ENCODE measurements at places on chromosomes 2 and 18.

GRCh38 chr2:197268786-197269584, 41.6 kb downstream of the ANKRD44 start:
- DNase-seq: no peak

DNA sequence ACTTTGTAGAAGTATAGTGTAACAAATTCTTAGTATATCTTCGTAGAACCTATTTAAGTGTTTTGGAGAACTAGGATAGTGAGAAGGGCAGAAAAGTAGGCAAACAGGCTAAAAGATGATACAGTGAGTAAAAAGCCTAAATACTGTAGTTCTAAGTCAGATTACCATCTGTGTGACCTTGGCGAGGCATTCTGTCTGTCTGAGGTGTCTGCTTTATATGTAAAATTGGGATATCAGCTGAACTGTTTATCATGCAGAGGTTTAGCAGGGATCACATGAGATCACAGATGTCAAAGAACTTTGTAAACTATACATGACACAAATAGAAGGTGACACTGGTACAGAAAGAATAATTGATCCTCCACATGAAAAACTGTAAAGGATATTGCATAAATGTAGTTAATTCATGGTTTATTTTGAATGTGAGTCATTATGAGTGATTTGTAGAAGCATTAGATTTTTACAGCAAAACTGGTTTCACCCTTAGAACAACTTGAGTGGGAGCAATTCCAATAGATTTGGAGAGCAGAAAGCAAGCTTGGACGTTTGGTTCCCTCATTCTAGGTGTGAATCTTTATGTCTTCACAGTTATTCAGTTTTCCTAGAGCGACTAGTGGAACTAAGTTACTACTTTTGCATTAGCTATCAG, 41.9 kb downstream of the TAF1B start:
- no peak for DNase-seq

GRCh38 chr18:5759194-5759593, 136.1 kb downstream of the TMEM200C start:
- no peak for DNase-seq

- DNase-seq: no peak
Measured at GRCh38 chr2:177673602-177674595, 281.3 kb downstream of the AGPS start.

GRCh38 chr2:65021709-65022108, 32.5 kb downstream of the SLC1A4 start:
- DNase-seq: no peak

DNA sequence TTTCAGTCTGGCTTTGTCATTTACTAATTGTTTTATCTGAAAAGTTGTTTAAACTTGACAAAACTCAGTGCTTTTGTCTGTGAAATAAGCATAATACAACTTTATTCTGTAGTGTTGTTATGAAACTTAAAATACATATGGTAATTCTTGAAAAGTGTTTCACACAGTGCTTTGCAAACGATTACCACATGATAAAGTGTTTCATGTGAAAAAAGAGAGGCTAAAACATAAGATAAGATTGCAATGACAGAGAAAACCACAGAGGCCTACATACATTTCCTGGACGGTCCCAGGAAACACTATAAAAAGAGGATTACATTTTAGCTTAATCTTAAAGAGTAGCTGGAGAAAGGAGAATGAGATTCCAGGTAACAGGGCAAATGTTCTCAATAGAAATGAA, 1934.6 kb upstream of the LRRTM1 start:
- no peak for DNase-seq

DNA sequence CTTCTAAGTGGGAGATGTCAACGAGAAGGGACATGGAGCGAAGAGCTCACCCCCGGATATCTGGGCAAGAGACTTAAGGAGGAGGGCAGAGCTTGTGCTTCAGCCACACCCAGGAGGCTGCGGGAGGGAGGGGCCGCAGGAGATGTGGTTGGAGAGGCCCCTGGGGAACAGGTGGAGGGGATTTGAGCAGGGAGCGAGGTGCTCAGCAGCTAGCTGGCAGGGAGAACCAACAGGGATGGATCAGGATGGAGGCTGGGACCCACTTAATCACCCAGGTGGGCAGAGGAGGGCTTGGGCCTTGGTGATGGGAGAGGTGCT, 78.3 kb downstream of the MBP start:
- no peak for DNase-seq

DNA sequence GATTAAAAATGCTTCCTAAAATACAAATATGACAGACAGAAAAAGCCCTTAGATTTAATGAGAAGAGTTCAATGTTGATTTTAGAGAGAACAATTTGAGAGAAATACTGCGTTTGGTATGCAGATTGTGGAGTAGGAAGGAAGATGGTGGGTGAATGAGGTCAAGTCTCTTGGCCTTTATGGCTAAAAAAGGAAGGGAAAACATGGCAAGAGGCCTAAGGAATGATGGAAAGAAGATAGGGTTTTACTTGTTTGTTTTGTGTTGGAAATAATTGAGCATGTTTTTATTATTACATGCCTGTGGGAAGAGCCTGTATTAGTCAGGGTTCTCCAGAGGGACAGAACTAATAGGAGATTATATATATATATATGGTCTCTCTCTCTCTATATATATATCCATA, 318.1 kb downstream of the TRIB2 start:
- no peak for DNase-seq

GRCh38 chr2:222436040-222436413, 11.7 kb downstream of the SGPP2 start:
- no peak for DNase-seq

DNA sequence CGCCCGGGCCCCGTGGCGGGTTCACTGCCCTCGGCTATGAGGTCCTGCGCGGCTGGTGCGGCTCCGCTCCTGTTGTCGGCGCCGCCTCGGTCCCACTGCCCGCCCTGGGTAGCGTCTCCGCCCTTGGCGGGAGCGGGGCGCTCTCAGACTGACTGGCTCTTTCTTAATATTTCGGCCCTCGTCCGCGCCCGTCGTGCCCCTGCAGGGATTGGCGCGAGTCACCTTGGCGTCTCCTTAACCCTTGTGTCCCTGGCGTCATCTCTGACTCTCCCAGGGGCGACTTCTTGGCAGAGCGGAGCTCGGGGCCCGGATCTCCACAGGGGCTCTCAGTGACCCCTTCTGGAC, 1.3 kb downstream of the PTMA start:
- DNase-seq: no peak

- no peak for DNase-seq
Measured at GRCh38 chr2:145126146-145126545, 606.2 kb upstream of the ZEB2 start.

DNA sequence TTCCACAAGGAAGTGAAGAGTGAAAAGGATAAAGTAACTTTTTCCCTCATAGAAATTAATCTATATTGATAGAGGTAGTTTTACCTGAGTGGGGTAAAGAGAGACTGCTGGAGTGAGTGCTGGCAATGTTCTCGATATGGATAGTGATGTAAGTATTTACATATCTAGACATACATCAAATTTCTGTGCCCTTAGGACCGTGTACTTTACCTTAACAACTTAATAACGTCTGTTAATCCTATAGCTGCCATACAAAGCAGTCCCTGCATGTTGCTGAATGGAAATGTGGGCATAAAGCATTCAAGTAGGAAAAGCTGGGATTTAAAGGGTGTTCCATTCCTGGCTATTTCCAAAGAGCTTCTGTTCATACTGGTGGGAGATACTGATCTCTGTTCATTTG, 162.4 kb upstream of the NOSTRIN start:
- no peak for DNase-seq

- no peak for DNase-seq
Measured at GRCh38 chr2:215439980-215440512, 4.2 kb upstream of the FN1 start.

GRCh38 chr2:33126552-33126951, 179.8 kb downstream of the LTBP1 start:
- DNase-seq: no peak

- DNase-seq: no peak
Measured at GRCh38 chr18:9239720-9240119, 94.9 kb upstream of the TWSG1 start.

GRCh38 chr2:154532763-154533162, 165.7 kb upstream of the KCNJ3 start:
- DNase-seq: no peak

- DNase-seq: no peak
Measured at GRCh38 chr2:113127646-113128570, 510 bp downstream of the IL1RN start.

DNA sequence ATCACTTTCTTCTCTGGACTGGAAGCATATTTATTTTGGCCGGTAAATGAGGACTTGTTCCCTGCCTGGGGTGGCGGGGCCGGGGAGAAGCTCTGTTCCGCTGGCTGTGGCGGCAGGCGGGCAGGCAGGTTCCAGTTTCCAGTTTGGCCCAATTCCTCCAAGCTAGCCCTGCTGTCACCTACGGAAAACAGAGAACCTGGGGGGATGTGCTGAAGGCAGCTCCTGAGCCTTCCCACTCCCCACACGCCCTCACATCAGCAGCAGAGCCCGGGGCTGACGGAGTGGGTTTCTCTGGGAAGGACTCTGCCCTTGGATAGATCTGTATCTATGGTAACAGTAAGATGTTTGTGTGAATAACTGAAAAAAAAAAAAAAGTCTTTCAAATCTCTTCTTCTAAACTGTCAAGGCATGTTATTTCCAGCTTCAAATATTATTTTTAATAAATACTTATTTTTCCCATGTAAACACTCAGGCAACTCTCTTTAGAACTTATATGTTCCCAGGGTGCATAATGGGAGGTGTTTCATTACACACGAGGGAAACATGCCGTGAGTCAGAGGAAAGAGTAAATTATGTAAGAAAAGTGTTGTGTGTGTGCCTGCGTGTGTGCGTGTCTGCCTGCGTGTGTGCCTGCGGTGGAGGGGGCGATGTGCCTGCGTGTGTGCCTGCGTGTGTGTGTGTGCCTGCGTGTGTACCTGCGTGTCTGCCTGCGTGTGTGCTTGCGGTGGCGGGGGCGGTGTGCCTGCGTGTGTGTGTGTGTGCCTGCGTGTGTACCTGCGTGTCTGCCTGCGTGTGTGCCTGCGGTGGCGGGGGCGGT, 116.1 kb upstream of the ZNF516 start:
- DNase-seq: peak; percentile 76

- DNase-seq: no peak
Measured at GRCh38 chr18:22987547-22988189, 54.5 kb downstream of the RBBP8 start.

GRCh38 chr18:63087421-63088230, 231.9 kb downstream of the BCL2 start:
- no peak for DNase-seq

DNA sequence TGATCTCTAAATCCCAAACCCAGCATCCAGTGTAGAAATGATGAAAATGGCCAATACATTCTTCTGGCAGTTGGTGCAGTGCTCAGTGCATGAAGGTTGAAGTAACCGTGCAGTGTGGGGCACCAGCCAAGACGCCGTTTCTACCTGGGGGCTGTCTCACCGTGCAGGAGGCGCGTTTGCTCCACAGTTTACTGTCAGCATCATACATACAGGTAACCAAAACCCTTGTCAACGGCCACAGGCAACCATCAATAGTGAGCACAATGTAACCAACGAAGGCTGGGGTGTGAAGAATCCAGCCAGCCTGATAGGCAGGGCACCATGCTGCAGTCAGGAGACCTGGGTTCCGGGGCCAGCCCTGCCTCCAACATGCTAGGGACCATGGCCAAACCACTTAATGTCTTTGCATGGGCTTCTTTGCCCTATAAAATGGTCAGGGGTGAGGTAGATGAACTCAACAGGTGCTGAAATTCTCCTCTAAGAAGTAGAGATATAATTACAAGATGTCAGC, 127.5 kb upstream of the ID2 start:
- DNase-seq: peak; percentile 37

DNA sequence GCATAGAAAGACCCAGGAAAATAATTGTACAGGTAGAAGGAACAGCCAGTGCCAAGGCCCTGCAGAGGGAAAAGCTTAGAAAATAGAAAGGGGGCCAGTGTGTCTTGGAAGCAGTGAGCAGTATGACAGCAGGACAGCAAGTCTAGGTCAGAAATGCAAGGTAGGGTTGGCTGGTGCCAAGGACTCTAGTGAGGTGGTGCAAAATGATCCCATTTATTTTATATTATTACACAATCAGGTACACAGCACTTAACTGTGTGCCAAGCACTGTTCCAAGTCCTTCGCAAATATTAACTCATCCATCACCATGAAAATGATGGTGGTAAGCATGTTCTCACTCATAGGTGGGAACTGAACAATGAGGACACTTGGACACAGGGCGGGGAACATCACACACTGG, 100.0 kb downstream of the AQP4 start:
- no peak for DNase-seq

GRCh38 chr2:3493615-3494007, 25.7 kb downstream of the ADI1 start:
- DNase-seq: no peak

DNA sequence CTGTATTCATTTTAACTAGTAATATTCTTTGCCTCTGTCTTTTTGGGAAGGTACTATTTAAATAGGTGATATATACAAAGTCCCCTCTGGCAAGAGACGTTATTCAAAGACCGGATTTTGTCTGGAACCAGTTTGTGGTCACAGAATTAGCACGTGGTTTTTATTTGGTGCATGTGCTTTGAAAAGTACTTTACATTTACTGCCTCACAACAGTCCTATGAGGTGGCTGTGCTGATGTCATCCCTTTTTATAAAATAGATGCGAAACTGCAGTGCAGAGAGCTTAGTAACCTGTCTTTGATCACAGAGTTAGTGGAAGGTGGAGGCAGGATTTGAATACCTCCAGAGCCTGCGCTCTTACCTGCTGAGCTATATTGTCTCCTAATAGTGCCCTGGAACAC, 4.0 kb downstream of the LPIN1 start:
- no peak for DNase-seq

DNA sequence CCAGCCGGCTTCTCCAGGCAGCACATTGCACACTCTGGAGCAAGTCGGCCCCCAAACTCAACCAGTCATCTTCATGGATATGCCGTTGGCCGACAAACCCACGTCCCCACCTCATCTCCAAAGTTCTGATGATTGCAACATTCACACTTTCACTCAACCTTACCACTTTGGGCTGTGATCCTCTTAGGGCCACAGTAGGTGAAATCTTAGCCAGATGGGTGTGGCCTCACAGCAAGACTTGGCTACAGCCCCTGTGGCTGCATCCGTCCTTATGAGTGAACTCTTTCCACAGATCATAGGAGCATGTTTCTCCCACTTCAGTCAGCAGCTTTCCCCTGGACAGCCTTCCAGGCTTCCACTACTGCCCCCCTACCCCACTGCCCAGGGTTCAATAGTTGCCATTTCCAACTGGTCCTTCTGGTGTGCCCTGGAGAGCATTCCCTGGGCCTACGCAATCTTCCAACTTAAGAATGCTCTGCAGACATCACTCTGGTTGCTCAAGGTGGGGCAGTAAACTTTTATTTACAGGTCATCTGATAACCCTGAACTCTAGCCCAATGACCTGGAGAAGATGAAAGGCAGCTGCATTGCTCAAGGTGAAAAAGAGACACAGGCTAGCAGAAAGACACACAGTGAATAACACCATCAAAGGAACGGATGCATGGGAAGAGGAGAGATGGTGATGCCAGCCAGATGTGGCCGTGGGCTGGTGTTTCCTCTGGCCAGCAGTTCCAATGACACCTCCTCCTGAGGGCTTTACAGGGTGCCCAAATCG, 34.5 kb downstream of the ARL4C start:
- DNase-seq: no peak

- DNase-seq: no peak
Measured at GRCh38 chr18:3468066-3468705, 18.2 kb downstream of the TGIF1 start.

Data from left forelimb (tissue), 1 donor.